ENCODE measurements at places on chromosomes 7 and 10.

GRCh38 chr7:3888096-3888495 is 587.0 kb downstream of the SDK1 start:
- no peaks in the 10 kb centered on the region for H3K36me3 ChIP-seq
- peaks cover 28% of the 10 kb centered on the region for H3K27me3 ChIP-seq
- H3K27ac ChIP-seq = no peak overlapping the region
- H3K4me3 ChIP-seq = no peak overlapping the region
- no peak for DNase-seq

GRCh38 chr7:150410680-150411346 is 31.7 kb downstream of the ZNF775 start:
- no peaks in the 10 kb centered on the region for H3K27me3 ChIP-seq
- no peak overlapping the region for H3K4me3 ChIP-seq

DNA sequence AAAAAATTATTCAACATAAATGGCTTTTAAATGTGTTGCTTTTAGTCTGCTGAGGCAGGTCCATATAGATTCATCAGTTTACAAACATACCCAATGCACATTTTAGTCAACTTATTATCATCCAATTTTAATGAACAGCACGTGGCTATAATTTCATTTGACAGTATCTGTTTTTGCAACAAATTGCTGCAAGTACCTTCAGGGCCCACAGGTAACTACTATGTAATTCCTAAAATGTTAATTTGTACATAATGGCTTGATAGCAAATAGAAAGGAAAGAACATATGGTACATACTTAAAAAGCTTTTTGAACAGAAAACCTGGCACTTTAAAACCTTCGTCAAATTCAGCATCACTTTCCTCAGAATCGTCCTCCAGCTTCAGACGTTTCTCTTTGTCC is 33.3 kb downstream of the ERCC6 start:
- H3K27me3 ChIP-seq = no peaks in the 10 kb centered on the region
- no peak overlapping the region for H3K4me3 ChIP-seq
- H3K36me3 ChIP-seq = peaks cover 13% of the 10 kb centered on the region
- DNase-seq = no peak
- peaks cover 26% of the 10 kb centered on the region for H3K4me1 ChIP-seq
- H3K27ac ChIP-seq = no peak overlapping the region

- no peaks in the 10 kb centered on the region for H3K36me3 ChIP-seq
- peaks cover 7% of the 10 kb centered on the region for H3K27me3 ChIP-seq
- no peak overlapping the region for H3K4me3 ChIP-seq
- no peaks in the 10 kb centered on the region for H3K4me1 ChIP-seq
These were observed 266.1 kb downstream of the GLI3 start for GRCh38 chr7:41970941-41971340.

GRCh38 chr10:96242822-96243221 is 28.5 kb downstream of the BLNK start:
- H3K27ac ChIP-seq = no peak overlapping the region
- H3K4me1 ChIP-seq = no peaks in the 10 kb centered on the region
- DNase-seq = no peak
- peaks cover 36% of the 10 kb centered on the region for H3K27me3 ChIP-seq

DNA sequence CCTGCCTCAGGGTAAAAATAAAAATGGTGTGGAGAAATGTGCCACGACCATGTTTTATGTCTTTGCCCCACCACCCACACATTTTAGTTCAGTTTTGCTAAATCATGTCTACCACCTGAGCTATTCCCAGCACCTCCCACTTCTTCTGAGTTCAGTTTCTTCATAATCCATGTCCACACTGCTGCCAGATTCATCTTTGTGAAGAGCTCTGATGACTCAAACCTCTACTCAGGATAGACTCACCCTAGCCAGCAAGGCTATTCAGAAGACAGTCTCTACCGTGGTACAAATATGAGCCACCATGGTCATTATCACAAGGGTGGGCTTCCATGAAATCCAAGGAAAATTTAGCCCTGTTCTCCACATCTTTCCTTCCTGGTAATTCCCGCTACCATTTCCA is 231.1 kb upstream of the PRKCQ start:
- H3K27ac ChIP-seq = no peak overlapping the region
- H3K4me3 ChIP-seq = no peak overlapping the region
- H3K36me3 ChIP-seq = no peaks in the 10 kb centered on the region
- H3K27me3 ChIP-seq = peaks cover 60% of the 10 kb centered on the region

DNA sequence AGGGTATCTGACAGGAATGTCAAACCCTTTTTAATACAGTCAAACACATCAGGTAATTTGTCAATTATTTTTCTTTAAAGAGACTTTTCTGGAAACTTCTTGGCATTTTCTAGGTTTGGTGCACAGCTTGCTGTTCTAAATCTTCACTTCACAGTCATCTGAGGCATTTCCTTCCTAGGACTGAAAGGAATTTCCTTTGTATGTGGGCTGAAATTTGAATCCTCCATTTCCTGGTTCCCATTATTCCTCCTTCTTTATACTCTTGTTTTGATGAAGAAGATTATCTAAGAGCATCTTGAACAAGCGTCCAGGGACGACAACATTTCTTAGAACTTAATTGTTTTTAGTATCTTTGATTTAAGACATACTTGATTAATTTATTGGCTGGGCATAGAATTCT is 24.9 kb downstream of the CALD1 start:
- no peak overlapping the region for H3K27ac ChIP-seq
- H3K36me3 ChIP-seq = no peaks in the 10 kb centered on the region
- no peaks in the 10 kb centered on the region for H3K4me1 ChIP-seq
- peaks cover 23% of the 10 kb centered on the region for H3K27me3 ChIP-seq

DNA sequence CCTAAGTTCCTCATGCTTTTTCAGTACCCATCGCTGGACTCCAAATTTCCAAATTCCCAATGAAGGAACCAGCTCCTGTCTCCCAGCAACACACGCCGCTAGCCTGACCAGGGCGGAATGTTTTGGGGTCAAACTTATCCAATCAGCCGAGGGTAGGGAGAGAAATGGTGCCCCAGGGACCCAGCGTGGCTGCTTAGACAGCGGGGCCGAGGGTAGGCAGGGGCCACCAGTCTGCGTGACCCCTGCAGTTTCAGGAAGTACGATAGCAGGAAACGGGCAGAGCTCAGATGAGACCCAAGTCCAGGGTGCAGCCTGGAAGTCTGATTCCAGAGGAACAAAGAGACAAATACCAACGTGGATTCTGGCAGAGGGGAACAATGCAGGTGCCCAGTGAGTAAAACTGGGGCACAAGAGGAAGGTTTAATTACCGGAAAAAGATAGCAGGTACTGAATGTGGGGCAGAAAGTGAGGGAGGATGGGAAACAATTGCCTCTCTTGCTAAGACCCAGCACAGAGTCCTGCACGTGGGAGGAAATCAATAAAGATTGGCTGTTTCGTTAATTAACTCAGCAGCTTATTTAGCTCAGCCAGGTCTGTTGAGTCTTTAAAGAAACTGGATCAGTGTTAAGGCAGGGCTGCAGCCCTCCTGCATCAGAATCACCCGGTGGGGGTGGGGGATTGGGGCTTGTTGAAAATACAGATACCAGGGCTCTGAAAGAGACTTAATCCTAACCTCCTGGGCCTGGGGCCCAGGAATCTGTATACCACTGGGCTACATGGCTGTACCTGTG is 50.4 kb upstream of the NFE2L3 start:
- H3K4me3 ChIP-seq = peak overlapping the region; percentile 27
- no peak for DNase-seq
- H3K27me3 ChIP-seq = no peaks in the 10 kb centered on the region
- no peak overlapping the region for H3K27ac ChIP-seq

GRCh38 chr7:18497800-18498199 is 2.3 kb downstream of the HDAC9 start:
- peaks cover 8% of the 10 kb centered on the region for H3K36me3 ChIP-seq
- no peak overlapping the region for H3K4me3 ChIP-seq
- H3K27me3 ChIP-seq = no peaks in the 10 kb centered on the region
- DNase-seq = no peak

- H3K36me3 ChIP-seq = peaks cover 86% of the 10 kb centered on the region
- H3K4me3 ChIP-seq = peak overlapping the region; percentile 97
- DNase-seq = no peak
- peak overlapping the region; percentile 97 for H3K27ac ChIP-seq
- peaks cover 16% of the 10 kb centered on the region for H3K27me3 ChIP-seq
- peaks cover 49% of the 10 kb centered on the region for H3K4me1 ChIP-seq
These were observed 1.2 kb downstream of the GATA3 start for GRCh38 chr10:8055420-8056349.

DNA sequence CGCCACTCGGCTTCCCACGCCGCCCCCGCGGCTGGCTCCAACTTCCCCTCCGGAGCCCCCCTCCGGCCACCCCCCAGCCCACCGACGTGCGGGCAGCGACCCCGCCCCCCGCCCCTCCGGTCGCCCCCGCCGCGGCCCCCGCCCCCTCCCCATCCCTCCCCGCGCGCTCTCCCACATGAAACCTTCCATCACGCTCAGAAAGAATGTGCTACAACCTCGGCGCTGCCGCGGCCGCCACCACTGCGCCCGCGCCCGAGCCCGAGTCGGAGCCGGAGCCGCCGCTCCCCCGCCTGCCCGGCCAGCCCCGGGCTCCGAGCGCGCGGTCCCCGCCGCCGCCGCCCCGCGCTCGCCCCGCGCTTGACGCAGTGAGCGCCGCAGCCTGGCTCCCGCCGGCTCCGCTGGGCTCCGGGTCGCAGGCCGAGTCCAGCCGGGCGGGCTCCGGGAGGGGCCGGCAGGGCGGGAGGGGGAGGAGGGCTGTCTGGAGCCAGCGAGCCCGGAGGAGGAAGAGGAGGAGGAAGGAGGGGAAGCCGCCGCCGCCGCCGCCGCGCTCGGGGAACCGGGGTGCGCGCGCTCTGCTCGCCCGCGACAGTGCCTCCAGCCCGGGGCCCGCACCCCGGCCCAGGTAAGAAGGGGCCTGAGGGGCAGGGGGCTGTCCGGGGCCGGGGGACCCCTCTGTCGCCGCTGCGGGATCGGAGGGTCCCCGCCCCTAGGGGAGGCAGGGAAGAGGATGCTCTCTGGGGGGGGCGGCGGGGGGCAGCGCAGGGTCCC is 4.3 kb upstream of the ELFN1 start:
- no peak overlapping the region for H3K27ac ChIP-seq
- H3K4me1 ChIP-seq = peaks cover 12% of the 10 kb centered on the region
- DNase-seq = no peak

- no peaks in the 10 kb centered on the region for H3K36me3 ChIP-seq
- no peaks in the 10 kb centered on the region for H3K27me3 ChIP-seq
- no peak for DNase-seq
These were observed 938.9 kb downstream of the NRG3 start for GRCh38 chr10:82813856-82814255.

- DNase-seq = no peak
- H3K4me3 ChIP-seq = no peak overlapping the region
These were observed 733.1 kb downstream of the TYW1 start for GRCh38 chr7:67729771-67730170.

- no peak for DNase-seq
- H3K4me1 ChIP-seq = peaks cover 13% of the 10 kb centered on the region
- H3K4me3 ChIP-seq = peak overlapping the region; percentile 55
- H3K27me3 ChIP-seq = peaks cover 18% of the 10 kb centered on the region
- H3K36me3 ChIP-seq = no peaks in the 10 kb centered on the region
These were observed 22.2 kb upstream of the CPXM2 start for GRCh38 chr10:123913688-123914268.

DNA sequence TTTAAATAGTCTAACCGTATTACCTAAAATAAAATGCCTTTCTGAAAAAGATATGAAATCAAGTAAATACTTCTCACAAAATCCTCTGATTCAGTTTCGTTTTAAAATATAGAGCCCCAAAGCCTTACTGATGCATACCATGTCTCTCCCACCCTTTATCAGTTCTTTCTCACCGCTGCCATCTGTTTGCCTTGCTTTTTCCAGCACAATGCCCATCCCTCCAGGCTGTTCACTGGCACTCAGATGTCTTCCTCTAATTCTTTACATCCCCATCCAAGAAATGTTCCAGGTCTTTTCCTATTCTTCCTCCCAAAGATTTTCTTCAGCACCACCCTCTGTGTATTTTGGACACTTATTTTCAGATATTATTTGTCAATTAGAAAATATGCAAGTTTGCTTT is 116.5 kb upstream of the LRRN3 start:
- no peak for DNase-seq
- H3K4me1 ChIP-seq = peaks cover 9% of the 10 kb centered on the region
- no peaks in the 10 kb centered on the region for H3K36me3 ChIP-seq
- H3K4me3 ChIP-seq = no peak overlapping the region
- no peaks in the 10 kb centered on the region for H3K27me3 ChIP-seq

DNA sequence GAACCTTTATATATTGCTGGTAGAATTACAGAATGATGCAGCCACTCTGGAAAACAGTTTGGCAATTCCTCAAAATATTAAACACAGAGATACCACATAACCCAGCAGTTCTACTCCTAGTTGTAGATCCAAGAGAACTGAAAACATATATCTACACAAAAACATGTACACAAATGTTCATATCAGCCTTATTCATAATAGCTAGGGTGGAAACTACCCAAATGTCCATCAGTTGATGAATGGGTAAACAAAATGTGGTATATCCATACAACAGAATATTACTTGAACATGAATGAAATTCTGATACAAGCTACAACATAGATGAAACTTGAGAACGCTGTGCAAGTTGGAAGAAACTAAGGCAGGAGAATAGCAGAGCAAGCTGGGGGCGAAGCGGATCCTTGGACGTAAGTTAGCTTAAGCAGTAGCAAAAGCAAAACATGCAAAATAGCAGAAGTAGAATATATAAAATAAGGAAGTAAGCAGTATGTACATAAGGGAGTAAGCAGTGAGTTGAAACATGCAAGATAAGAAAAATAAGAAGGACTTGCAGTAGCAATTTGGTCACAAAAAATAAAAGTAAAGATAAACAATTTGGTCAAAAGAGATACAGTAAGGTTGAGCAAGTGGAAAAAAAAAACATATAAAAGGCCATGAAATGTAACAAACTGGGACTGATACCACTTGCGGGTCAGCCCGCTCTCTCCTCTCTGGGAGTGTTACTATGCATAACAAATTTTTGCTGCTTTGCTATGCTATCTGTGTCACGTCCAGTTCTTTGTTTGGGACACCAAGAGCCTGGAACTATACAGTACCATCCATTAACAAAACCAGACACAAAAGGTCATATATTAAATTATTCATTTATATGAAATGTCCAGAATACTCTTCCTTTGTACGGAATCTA is 18.0 kb upstream of the HILPDA start:
- no peak for DNase-seq
- no peak overlapping the region for H3K27ac ChIP-seq
- peaks cover 6% of the 10 kb centered on the region for H3K27me3 ChIP-seq

GRCh38 chr7:148912758-148913541 is 28.9 kb upstream of the EZH2 start:
- H3K27ac ChIP-seq = peak overlapping the region; percentile 49
- H3K4me3 ChIP-seq = peak overlapping the region; percentile 57
- H3K4me1 ChIP-seq = peaks cover 24% of the 10 kb centered on the region

DNA sequence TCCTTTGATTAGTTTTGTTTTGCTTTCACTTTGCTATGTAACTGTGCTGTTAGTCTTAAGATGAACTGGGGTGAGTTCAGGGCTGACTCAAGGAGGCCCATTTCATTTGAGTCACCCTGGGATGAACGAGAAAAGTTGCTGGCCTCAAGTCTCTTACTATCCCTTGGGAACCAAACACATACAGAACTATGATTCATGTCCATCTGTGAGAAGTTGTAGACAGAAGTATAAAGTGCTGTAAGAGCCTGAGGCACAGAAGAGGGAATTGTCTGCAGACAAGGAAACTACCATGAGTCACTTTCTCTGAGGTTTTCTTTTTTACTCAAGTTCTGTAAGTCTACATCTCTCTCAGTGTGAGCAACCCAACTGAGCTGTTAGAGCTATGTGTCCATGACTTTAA is 179.8 kb upstream of the CSTF2T start:
- H3K27ac ChIP-seq = peak overlapping the region; percentile 70
- no peaks in the 10 kb centered on the region for H3K36me3 ChIP-seq
- H3K4me3 ChIP-seq = peak overlapping the region; percentile 49

GRCh38 chr10:30724296-30724695 is 94.7 kb upstream of the LYZL2 start:
- no peak for DNase-seq
- no peak overlapping the region for H3K27ac ChIP-seq
- no peak overlapping the region for H3K4me3 ChIP-seq
- H3K36me3 ChIP-seq = peaks cover 2% of the 10 kb centered on the region
- no peaks in the 10 kb centered on the region for H3K27me3 ChIP-seq

All from effector memory CD8-positive, alpha-beta T cell (primary cell).